ENCODE measurements at places on chromosomes 16 and 17. TPM values are rescaled to one million over a fixed set of nuclear protein-coding genes. Genes with fewer than 3 reads are reported as not detected.

Gene HSD11B2
- 0.21 TPM for total RNA-seq

Gene ABCA10
- total RNA-seq = 5.1 TPM

Gene SGCA
- total RNA-seq = not detected

Gene TCAP
- 2.5 TPM for total RNA-seq

Gene CLDN7
- total RNA-seq = 1.0 TPM

Gene HSD17B2
- total RNA-seq = not detected

Gene PPL
- not detected for total RNA-seq

Gene TBC1D3E
- total RNA-seq = not detected

Gene PYDC1
- 0.61 TPM for total RNA-seq

Gene TNK1
- 4.8 TPM for total RNA-seq

Gene CMTM4
- total RNA-seq = 2.0 TPM

Gene ALKBH5
- 255 TPM for total RNA-seq

Gene PRAC2
- not detected for total RNA-seq

Gene TBC1D3G
- total RNA-seq = not detected

Gene CFDP1
- total RNA-seq = 52.3 TPM

Gene HELZ
- total RNA-seq = 117 TPM

Gene RAPGEFL1
- 9.4 TPM for total RNA-seq

Gene E4F1
- total RNA-seq = 22.8 TPM

Gene CD300LB
- total RNA-seq = not detected

Gene RBFOX1
- not detected for total RNA-seq

Gene NLGN2
- total RNA-seq = 21.7 TPM

Gene QPRT
- total RNA-seq = 4.3 TPM

Gene PIK3R6
- 7.6 TPM for total RNA-seq

Gene ALDOC
- total RNA-seq = 55.0 TPM

Gene GCGR
- total RNA-seq = not detected

Gene PDK2
- 15.2 TPM for total RNA-seq

Gene CD2BP2
- 51.0 TPM for total RNA-seq

Gene SRCIN1
- not detected for total RNA-seq

Gene RAMP2
- not detected for total RNA-seq

Gene CAPNS2
- total RNA-seq = not detected

Gene MYOCD
- not detected for total RNA-seq

Gene MT1M
- not detected for total RNA-seq

Gene SSTR5
- not detected for total RNA-seq

Gene IL34
- total RNA-seq = not detected

Gene CCL8
- total RNA-seq = not detected

Gene CLEC18B
- 2.0 TPM for total RNA-seq

Gene SSH2
- total RNA-seq = 49.7 TPM

Gene HAP1
- 0.13 TPM for total RNA-seq

Gene CD300E
- not detected for total RNA-seq

Gene KRTAP17-1
- total RNA-seq = not detected

Gene STAT5B
- 255 TPM for total RNA-seq

Gene CRISPLD2
- total RNA-seq = 0.30 TPM

Gene FAM171A2
- 0.32 TPM for total RNA-seq

Gene MEIOB
- not detected for total RNA-seq

Gene OTOP3
- total RNA-seq = not detected

Data from activated T-helper 17 cell treated with anti-CD3 and anti-CD28 coated beads, Interleukin-2, amount 50 U/mL, for 72 hours (primary cell).